ENCODE measurements at places on chromosomes 4 and X.
A peak's percentile ranks its signal among the peaks of the same experiment; 100 is the strongest.

- no peak for DNase-seq
Observed at GRCh38 chrX:68238568-68238967, 194.7 kb downstream of the OPHN1 start.

GRCh38 chrX:12174358-12174757 is 36.1 kb downstream of the FRMPD4 start:
- no peak for DNase-seq

- DNase-seq, result no peak
Observed at GRCh38 chr4:146550161-146550560, 28.4 kb upstream of the SLC10A7 start.

DNA sequence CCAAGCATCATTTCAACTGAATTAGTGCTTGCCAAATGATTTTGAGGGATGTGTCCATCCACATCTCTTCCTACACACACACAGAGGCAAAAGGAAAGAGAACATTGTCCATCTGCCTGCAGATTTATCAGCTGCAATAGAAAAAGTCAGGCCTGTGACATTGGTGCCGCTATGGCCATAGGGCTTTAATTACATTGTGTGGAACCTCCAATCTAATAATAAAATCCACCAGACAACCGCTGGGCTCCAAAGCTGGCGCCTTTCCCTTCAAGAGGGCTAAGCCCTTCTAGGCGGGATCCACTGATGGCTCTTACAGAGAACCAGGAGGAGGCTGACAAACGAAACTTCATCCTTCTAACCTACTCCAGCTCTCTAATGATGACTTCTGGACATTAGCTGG is 60.6 kb downstream of the PHOX2B start:
- no peak for DNase-seq

DNA sequence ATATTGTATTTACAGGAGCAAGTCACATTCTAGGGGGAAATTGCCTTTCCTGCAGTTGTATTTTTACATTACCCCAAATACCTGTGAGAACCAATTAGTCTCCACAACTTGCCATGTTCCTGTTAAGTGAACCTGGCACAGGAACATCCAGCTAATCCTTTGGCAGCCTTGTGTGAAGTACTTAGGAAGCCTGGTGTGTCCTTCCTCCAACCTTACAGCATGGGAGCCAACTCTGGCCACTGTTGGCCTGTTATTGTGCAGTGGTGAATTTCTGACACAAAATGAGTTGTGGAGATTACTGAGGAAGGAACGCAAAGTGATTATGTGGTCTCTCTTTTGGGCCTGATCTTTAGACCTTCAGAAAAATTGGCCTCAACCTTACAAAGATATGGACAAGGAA is 238.0 kb upstream of the PITX2 start:
- DNase-seq, result no peak

DNA sequence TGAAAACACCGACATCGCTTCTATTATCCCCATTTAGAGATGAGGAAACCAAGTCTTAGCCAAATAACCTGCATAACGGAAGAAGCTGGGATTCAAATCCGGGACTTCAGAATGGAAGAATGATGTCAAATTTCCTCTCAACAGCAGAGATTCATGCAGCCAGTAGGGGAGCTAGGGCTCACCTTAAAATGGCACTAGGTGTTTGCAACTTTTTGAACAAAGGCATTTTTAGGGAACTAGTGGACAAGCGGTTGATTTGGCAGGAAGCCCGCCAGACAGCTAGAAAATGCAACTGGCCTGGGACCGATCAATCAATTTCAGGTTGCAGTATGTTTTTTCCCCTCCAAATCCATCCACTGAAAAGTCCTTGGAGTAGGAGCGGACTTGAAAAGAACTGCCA is 224.2 kb downstream of the PTTG2 start:
- DNase-seq, result no peak

- DNase-seq, result no peak
Observed at GRCh38 chrX:121322159-121322558, 274.7 kb downstream of the GLUD2 start.

GRCh38 chrX:9542106-9542760 is 77.4 kb downstream of the TBL1X start:
- DNase-seq, result no peak

DNA sequence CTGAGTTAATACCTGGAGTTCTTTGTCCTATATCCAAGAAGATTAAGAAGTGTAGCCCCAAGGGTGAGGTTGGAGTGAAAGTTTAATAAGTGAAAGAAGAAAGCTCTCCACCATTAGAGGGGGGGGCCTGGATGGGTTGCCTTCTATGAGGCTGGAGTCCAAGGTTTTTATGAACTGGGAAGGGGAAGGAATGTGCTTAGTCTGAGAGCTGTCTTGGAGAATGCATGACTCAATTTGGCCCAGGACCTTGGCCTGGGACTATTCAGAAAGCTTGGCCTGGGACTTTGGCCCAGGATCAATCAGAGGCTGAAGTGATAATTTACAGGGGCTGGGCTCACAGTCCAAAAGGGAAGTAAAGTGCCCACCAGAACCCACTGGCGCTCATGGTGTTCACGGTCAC is 1049.0 kb upstream of the GRIA3 start:
- DNase-seq, result no peak

DNA sequence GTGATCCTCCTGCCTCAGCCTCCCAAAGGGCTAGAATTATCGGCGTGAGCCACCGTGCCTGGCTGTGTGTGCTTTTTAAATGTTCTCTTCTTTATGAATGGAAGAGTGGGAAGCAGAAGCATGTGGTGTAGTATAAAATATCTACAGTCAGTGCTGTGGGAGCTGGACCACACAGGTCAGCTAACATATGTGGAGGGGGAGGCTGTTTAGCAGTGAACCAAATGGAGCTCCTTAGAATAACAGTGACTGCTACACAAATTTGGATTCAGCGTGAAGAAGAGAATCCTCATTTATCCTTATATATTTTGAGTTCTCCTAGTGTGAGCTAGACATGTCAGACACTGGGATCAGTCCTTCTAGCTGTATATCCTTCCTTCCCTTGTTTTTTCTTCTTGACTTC is 3.2 kb downstream of the SNX25 start:
- no peak for DNase-seq

- DNase-seq, result no peak
Observed at GRCh38 chrX:116872931-116873330, 410.2 kb upstream of the CT83 start.

GRCh38 chrX:16124201-16124600 is 836 bp downstream of the GRPR start:
- DNase-seq, result no peak

DNA sequence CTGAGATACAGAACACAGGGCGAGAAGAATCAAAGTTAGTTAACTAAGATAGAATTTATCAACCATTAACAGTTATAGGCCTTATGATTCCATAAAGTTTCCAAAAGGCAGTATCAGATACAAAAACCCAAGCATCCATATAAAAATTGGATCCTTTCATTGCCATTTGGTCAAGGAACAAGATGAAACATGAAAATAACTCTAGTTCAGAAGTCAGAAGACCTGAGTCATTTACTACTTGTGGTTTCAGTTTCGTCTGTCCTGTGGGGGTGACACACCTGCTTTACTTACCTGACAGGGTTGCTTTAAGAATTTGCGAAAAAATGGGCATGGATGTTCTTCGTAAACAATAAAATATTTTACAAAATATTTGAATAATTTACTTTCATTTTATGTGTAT is 130.8 kb downstream of the ANAPC10 start:
- DNase-seq, result no peak

DNA sequence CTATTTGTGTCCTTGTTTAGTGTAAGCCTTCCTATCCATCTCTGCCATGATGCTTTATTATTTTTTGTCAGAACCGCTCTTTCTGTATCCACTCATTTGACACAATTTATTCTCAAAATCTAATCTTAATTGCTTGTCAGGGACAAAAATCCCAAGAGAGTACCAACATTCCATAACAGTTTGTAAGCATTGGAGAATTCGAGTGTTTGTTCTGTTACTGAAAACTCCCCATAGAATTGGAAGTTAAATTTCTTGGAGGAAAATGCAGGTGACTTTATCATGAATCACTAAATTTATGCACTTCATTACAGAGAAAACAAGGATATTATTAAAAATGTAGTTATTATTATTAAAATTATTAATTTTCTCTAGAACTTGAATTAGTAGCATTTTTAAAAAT is 1986.1 kb downstream of the ARAP2 start:
- no peak for DNase-seq

DNA sequence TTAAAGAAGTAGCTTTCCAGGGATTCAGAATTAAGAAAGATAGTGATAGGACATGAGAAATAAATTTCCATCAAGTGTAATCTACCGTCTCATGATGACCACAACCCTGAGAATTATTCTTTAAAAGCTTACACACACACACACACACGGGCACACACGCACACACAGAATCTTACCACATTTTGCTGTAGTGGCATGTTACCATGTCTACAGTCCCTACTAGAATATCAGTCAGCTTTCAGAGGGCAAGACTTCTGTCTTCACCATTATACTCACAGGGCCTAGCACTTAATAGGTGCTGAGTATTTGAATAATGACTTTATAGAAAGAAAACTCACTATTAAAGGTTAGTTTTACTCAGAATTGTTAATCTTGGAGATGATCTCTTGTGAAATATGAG is 15.4 kb downstream of the CMC4 start:
- no peak for DNase-seq

GRCh38 chr4:166143227-166143626 is 270.2 kb downstream of the TLL1 start:
- no peak for DNase-seq

DNA sequence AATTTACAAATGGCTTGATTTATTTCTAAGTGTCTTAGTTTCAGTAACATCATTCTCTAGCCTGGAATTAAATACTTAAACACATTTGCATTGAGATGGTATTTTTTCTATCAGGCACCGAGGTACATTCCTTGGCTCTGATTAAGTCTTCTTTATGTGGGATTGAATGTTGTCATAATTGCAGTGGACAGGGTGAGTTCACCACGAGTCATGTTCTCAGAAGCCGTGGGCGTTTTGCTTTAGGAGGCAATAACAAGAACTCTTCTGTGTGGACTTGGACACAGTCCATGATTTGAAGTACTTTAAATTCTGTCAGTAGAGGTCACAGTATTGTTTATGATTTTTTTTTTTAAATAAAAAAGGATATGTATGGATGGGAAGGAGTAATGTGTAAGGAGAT is 57.1 kb upstream of the EFHC2 start:
- DNase-seq, result peak; percentile 65

GRCh38 chrX:44742480-44743155 is 101.2 kb upstream of the DUSP21 start:
- no peak for DNase-seq

DNA sequence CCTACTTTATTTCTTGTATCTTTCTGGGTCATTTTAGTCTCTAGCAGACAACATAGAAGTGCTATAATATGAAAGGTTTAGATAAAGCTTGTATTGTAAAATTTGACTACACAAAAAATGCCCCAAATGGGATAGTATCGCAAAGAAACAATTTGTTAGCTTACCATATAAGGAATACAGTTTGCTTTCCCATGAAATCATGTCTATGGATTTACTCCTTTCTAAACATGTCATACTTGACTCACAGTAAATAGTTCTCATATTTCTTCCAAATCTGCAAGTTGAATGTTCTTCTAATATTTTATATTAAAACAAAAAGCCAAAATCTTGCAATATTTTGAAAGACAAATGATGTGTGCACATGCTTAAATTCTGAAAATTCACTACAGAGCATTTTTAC is 103.9 kb downstream of the PPA2 start:
- no peak for DNase-seq
